Right ventricle myocardium superior (tissue), 1 donor: ENCODE measurements at places on chromosomes 16 and 17. TPM values are rescaled to one million over a fixed set of nuclear protein-coding genes. Genes with fewer than 3 reads are reported as not detected.

The DCTPP1 gene
- total RNA-seq, result 38.4 TPM

GRCh38 chr17:42833767-42834422 lies 698 bp downstream of the PSME3 start:
- no peak for DNase-seq

DNA sequence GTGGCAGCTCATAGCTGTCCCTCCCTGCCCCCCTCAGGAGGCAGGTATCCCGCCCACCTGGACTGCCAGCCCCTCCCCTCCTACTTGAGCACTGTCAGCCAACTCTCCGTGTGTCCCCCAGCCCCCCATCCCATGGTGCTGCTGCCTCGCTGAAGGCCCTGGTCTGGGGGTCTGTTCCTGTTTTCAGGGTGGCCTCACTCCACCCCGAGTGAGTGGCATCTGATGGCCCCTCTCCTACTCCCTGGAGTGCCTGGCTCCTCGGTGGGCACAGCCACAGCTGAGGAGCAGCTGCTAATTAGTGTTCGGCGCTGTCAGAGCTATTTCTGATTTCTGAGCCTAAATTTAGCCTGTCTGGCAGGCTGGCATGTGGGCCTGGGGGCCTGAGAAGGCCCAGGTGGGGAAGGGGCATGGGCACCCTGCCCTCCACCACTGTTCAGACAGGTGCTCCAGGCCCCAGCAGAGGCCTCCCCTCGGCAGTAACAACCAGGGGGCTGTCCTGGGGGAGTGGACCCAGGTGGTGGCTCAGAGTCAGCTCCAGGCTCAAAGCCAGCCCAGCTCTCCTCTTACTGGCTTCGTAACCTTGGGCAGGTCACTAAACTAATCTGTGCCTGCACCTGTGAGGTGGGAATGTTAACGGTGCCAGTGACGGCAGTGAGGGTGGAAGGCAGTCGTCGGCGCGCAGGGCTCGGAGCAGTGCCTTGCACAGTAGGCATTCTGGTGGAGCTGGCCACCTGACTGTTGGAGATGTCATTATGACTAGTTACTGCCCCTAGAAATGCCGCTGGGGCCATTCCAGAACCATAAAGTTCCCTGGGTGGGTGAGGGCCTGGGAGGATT lies 6.5 kb downstream of the FMNL1 start:
- DNase-seq, result peak; percentile 48

GRCh38 chr17:4364622-4365041 lies 1.8 kb downstream of the UBE2G1 start:
- no peak for DNase-seq

DNA sequence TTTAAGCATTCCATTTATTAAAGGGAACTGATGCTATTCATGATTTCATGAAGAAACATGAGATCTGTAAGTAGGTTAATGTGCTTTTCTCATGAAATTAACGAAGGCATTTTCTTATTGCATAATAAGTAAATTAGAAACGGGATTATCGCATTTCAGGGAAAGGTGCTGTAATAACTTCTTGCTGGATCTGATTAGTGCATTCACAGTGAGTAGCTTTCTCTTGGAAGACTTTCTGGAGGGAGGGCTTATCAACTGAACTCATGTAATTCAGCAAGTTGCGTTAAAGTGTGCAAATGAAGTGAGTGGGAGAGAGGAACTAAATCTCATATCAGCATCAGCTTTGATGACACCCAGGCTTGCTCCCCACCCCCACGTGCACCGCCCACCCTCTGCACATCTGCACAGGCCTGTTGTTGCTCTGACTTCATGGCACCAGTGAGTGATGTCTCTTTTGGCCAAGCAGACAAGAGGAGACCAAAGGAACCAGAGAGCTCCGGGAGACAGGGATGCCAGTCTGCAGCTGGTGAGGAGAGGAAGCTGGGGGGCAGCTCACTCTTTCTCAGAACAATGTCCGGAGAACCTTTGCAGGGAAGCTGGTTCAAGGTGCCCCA lies 26.3 kb upstream of the GAS7 start:
- no peak for DNase-seq

GRCh38 chr17:63833026-63833740 lies 5.7 kb upstream of the FTSJ3 start:
- DNase-seq, result no peak

DNA sequence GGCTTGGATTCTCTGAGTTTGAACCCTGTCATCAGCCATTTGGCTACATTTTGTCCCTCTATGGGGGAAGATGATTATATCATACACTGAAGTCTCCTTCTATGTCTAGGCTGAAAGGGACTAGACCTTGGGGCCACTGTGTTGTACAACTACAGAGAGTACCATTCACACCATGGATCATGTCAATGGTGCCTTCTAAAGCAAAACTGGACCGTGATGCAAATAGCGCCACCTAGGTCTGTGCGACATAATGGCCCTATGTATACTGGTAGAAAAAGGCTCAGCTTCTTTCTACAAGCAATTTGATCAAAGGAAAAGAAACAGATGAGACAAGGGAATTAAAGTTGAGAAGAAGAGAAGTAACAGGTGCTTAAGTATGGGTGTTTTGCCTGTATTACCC lies 100.7 kb downstream of the LYRM1 start:
- DNase-seq, result no peak

DNA sequence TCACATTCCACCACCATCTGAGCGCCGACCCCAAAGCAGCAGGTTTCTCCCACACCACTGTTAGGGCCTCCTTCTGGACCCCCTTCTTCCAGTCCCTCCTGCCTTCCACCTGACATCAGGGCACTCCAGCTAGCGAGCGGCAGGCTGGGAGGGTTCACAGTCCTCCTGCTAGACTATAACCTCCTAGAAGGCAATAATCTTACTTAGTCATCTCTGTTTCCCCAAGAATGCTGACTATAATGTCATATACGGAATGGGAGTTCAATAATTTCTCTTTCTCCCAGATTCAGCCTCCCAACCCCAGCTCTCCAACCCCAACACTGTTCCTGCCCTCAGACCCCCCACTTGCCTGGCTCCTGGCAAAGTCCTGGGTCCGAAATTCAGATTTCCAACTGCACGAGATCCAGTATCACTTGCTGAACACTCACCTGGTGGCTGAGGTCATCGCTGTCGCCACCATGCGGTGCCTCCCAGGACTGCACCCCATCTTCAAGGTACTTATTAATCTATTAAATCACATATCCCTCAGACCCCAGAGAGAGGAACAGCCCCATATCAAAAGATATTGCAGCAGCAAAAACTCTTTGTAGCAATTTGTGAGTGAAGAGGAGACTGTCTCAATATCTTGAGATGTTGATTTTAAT lies 5.6 kb downstream of the ALOX12 start:
- no peak for DNase-seq

The OTOP3 gene
- total RNA-seq, result not detected

DNA sequence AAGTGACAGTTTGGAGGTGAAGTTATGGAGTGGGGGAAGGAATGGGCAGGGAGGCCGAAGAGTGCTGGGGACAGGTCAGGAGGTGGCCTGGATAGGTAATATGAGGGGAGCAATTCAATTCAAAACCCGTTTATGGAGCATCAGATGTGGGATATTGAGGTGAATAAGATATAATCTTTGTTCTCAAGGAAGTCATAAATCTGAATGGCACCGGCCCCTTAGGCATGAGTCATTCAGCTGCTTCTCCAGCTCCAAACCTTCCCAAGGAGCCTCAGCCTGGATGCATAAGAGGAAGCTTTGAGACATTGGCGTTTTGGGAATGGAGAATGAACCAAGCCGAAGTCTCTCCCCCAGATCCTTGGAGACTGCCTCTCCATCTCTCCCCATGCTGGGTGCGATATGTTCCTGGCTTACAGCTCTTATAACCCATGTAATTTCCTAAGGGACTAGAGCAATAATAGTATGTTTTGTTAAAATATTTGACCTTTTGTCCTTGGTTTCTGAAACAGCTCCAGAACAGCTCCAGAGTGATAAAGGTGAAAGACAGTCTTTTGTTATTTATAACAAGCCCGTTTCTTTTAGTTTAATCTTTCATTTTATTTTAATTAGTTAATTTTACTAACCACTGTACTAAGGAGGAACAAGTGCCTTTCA lies 1.7 kb downstream of the TUBG2 start:
- no peak for DNase-seq

The NUPR1 gene
- 47.3 TPM for total RNA-seq

DNA sequence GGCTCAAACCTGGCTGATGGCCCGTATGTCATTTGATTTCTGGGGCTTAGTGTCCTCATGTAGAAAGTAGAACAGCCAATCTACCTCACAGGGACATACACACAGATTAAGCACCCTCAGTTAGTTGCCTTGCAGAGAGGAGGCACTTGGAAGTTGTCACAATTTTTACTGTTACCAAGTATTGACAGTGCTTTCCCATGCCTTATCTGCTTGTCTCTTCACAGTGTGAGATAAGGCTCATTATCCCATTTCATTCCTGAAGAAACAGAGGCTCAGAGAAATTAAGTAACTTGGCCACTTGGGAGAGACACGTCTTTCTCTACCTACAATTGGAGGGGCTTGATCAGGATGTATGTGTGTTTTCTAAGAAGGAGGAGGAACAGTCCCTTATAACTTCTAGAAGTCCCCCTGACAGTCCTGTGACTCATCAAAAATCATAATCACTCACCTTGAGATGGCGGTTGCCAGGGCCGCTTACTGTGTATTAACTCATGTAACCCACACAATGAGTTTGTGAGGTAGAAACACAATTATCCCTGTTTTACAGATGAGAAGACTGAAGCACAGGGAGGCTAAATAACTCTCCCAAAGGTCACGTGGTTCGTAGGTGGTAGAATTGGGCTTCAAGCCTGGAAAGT lies 56.9 kb upstream of the LHX1 start:
- no peak for DNase-seq

The DLX3 gene
- not detected for total RNA-seq

The MARCHF10 gene
- total RNA-seq, result not detected

The LGALS9B gene
- total RNA-seq, result not detected

The ZG16 gene
- not detected for total RNA-seq

The KCNH6 gene
- not detected for total RNA-seq

DNA sequence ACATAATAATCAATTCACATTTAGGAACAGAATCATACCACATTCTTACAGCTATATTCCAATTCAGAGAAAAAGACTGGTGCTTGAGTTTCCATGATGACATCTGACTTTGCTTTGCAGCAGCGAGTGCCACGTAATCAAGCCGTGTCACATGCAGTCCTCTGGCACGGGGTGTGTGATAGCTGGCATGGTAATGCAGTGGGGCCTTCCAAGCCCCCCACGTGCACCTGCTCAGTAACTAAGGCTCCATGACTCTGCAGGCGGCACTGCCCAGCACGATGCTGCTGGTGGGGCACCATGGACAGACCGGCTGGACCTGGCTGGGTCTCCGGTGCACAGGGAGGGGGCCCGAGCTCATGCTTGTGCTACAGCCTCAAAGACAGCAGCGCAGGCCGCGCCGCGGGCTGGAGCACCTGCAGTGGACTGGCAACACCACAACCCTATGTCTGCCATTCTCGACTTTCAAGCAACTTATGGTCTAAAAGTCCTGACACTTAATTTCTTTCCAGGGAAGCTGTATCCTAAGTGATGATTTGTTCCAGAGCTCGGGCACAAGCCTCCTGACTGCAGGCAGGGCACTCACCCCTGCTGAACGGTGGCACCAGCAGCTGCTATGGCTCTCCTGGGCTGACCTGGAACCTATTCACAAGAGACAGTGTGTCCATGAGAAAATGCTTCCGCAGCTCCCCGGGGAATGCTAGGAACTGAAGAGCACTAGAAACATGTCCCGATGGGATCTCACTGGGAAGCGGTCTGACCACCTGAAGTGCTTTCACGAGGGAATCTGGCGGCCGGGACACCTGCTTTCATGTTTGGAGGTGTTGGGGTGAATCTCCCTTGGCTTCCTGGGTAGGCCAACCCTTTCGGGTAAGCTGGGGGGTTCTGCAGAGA lies 99.5 kb upstream of the DNAH17 start:
- no peak for DNase-seq

The MARVELD3 gene
- total RNA-seq, result not detected
